ENCODE measurements at places on chromosomes 5 and 9. TPM values are rescaled to one million over a fixed set of nuclear protein-coding genes. Genes with fewer than 3 reads are reported as not detected.

- H3K27ac ChIP-seq = no peak overlapping the region
- H3K4me3 ChIP-seq = no peak overlapping the region
- DNase-seq = no peak
- no peaks in the 10 kb centered on the region for H3K27me3 ChIP-seq
- no peaks in the 10 kb centered on the region for H3K36me3 ChIP-seq
Measured at GRCh38 chr9:68871236-68871635, 142.7 kb downstream of the PRKACG start.

- peaks cover 11% of the 10 kb centered on the region for H3K4me1 ChIP-seq
- peak; percentile 75 for DNase-seq
- no peak overlapping the region for H3K27ac ChIP-seq
- no peak overlapping the region for H3K4me3 ChIP-seq
Measured at GRCh38 chr9:3467593-3468219, 58.1 kb downstream of the RFX3 start.

- peak overlapping the region; percentile 15 for H3K27ac ChIP-seq
- no peaks in the 10 kb centered on the region for H3K27me3 ChIP-seq
- H3K36me3 ChIP-seq = peaks cover 28% of the 10 kb centered on the region
- peaks cover 7% of the 10 kb centered on the region for H3K4me1 ChIP-seq
Measured at GRCh38 chr5:172088801-172089200, 82.4 kb upstream of the FBXW11 start.

GRCh38 chr9:1647776-1648175, 367.4 kb upstream of the SMARCA2 start:
- no peaks in the 10 kb centered on the region for H3K36me3 ChIP-seq
- no peak overlapping the region for H3K27ac ChIP-seq
- H3K4me1 ChIP-seq = no peaks in the 10 kb centered on the region
- H3K4me3 ChIP-seq = no peak overlapping the region
- DNase-seq = no peak

The SHISAL2B gene
- not detected for total RNA-seq

The BASP1 gene
- 1.3 TPM for total RNA-seq

The TRIM36 gene
- not detected for total RNA-seq

The MTREX gene
- 106 TPM for total RNA-seq
